Panc1 (cell line): ENCODE measurements at places on chromosomes 7 and 10. TPM values are rescaled to one million over a fixed set of nuclear protein-coding genes. Genes with fewer than 3 reads are reported as not detected.
A peak's percentile ranks its signal among the peaks of the same experiment; 100 is the strongest.

- no peaks in the 10 kb centered on the region; the same call in 1 of the 2 replicates for H3K4me1 ChIP-seq
- no peaks in the 10 kb centered on the region for H3K27me3 ChIP-seq
- no peak overlapping the region for H3K27ac ChIP-seq
- no peak for DNase-seq
These were observed 10.4 kb downstream of the RAB11FIP2 start for GRCh38 chr10:118036281-118036875.

DNA sequence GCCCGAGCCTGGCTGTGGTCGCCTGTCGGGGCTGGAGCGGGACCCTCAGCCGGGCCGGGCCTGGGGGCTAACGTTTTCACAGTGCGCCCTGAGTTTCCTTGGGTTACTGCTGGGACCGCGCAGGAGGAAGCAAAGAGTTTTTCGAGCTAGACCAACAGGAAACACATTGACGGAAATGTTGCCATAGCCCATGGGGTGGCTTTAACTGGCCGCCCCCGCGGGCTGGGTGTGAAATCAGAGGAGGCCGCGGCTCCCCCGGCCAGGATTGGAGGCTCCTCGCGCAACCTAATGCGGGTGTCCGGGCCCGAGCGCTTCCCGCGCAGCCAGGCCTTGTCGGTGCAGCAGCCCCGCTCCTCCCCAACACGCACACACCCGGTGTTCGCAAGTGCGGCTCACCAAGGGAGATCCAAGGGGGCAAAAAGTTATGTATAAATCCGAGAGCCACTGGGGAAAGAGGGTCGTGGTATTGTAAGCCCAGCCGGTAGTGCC is 1.9 kb downstream of the HHEX start:
- peak overlapping the region; percentile 66 for H3K4me3 ChIP-seq
- peaks cover 4% of the 10 kb centered on the region; the same call in 1 of the 2 replicates for H3K36me3 ChIP-seq
- H3K27me3 ChIP-seq, result no peaks in the 10 kb centered on the region
- no peak for DNase-seq
- peak overlapping the region; percentile 81; the same call in 1 of the 2 replicates for H3K27ac ChIP-seq
- peaks cover 14% of the 10 kb centered on the region for H3K4me1 ChIP-seq

Gene DLG5
- 85.6 TPM for total RNA-seq

Gene AKR1C4
- not detected for total RNA-seq

Gene KCNH2
- total RNA-seq, result 1.8 TPM

Gene PLAU
- 305 TPM for total RNA-seq
